ENCODE measurements at places on chromosomes 5 and 9.

DNA sequence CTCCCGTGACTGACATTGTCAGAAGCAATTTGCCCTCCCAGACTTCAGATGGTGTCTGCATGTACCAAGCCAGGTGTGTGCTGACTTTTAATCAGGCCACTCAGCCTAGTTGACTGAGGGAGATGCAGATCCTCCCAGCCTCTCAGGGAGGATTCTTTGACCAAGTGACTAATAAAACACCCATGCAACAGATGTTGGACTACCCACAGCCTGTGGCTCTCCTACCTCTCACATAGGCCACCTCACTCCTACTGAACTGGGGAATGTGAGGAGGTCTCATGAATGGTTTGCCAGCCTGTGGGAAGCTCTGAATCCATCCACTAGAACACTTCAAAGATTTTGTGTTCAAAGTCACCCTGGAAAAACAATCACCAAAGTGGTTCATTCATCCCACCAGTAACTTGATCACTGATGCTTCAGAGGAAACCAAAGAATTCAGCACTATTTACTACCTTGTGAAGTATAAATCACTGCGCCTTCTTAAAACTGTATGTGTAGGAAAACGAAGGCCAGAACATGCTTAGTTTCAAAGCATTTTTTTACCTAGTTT is 80.1 kb downstream of the ESM1 start:
- no peak for DNase-seq

DNA sequence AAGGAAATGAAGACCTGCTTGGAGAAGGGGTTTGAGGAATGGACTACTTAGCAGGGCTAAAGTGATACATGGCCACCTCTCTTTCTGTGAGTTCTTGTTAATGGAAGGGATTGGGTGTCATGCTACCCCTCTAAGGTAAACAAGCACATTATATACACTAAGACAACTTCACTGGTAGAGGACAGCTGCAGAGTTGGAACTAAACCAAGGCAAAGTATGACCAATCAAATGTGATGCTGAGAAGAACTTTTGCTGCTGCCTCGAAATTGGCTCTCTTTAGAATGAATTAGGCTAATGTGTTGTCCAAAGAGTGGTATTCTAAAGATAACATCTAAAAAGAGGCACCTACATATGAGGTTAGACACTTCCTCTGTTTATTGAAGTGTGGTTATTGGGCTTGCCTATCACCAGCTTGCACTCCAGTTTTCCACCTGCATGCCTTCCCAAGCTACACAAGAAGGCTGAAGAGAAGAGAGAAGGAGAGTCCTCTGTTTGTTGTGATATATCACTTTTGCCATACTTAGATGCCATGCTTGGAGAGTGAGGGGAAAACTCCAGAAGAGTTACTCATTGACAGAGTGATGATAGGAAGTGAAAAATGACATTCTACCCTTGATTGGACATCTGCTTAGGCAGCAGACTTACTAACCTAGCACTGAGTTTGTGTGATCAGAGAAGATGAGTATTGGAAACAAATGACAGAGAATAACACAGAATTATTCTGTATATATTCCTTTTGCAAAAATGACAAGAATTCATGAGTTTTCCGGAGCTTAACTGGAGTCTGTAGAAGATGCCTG is 536.1 kb downstream of the ZNF608 start:
- no peak for DNase-seq

GRCh38 chr5:7066471-7067235 is 329.3 kb upstream of the ADCY2 start:
- no peak for DNase-seq

- DNase-seq: no peak
These were observed 32.9 kb upstream of the GPR151 start for GRCh38 chr5:146548781-146549449.

GRCh38 chr5:13930541-13931171 is 13.8 kb downstream of the DNAH5 start:
- DNase-seq: no peak

DNA sequence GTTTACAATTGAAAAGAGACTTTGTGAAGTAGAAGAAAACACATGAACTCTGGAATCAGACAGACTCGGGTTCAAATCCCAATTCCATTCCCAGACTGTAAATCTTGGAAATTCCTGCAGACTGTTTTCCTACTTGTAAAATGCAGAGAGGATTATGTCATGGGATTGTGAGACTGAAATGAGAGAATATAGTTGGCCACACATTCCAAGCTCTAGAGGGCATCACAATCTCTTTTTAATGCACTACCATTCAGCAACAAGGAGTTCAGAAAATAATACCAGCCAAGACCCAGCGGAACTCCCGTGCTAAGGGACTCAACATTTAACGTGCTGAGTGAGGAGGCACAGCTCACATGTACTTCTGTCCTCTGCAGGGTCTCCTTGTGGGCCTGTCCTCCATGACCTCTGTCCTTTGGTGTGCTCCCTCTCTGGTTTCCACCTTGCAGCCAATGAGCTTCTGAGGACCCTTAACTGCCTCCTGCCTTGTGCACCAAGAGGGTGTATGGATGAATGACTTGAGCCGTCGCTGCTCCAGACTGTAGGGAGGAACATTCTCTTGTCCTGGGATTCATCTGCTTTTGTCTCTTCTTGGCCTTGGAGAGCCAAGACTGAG is 263.5 kb downstream of the NTRK2 start:
- no peak for DNase-seq

DNA sequence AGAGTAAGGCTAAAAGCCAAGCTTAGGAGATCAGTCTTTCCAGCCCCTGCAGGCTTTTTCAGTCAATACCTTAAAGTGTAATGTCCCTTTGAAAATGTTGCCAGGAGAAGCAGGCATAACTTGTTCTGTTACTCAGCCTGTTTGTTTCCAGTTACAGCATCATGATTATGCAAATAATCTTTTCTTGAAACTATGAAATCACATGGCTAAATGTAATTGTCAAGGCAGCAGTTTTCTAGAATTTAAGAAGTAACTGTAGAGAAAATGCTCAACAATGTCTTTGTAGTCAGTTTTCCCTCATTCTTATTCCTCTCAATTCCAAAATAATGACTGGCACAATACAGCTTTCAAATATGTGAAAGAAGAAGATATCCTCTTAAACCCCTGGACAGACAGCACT is 1.9 kb upstream of the GPR107 start:
- DNase-seq: no peak

GRCh38 chr9:6829536-6829935 is 71.8 kb downstream of the KDM4C start:
- no peak for DNase-seq

Data from stimulated activated CD4-positive, alpha-beta T cell treated with anti-CD3 and anti-CD28 coated beads, Interleukin-15, amount 100 ng/mL, for 48 hours (primary cell).